Mucosa of descending colon (tissue), 3 donors: ENCODE measurements at places on chromosomes 13 and 19. TPM values are rescaled to one million over a fixed set of nuclear protein-coding genes. Genes with fewer than 3 reads are reported as not detected.

The SYNE4 gene
- total RNA-seq = 3.5 TPM

DNA sequence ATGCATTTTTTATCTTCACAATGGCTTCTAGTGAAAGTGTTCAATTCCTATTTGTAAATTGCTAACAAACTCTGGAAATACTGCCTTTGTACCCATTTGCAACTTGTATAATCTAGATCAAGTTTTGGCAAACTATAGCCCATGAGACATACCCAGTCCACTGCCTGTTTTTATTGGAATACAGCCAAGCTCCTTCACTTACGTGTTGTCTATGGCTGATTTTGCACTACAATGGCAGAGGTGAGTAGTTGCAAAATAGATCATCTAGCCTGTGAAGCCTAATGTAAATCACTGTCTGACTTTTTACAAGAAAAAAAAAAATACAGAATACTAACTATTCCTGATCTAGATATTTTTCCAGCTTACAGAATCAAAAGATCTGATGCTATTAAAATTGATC is 37.1 kb downstream of the DZIP1 start:
- DNase-seq = no peak

The CYP2A6 gene
- total RNA-seq = 0.61 TPM

- no peak for DNase-seq
These were observed 158.7 kb upstream of the GPR12 start for GRCh38 chr13:26919311-26919710.

GRCh38 chr13:52670726-52671125 is 18.1 kb downstream of the SUGT1 start:
- DNase-seq = no peak

- DNase-seq = no peak
These were observed 1.4 kb downstream of the RAP2A start for GRCh38 chr13:97435323-97435722.

DNA sequence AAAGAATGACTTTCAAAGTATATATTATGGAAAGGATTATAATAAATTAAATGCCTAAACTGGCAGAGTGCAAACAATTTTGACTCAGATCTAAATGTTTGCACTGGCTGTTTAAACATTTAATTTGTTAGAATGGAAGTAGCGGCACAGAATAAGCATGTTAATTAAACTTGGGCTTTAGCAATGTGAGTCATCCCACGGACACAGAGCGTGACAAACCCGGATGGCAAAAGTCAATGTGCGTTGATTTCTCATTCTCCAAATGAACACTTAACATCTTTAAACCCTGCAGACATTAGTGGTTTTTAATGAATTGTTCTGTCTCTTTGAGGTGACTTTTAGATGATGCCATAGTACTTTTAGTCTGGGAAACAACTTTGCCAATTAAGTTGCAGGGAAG is 38.4 kb downstream of the PCDH8 start:
- DNase-seq = no peak

The RASGRP4 gene
- total RNA-seq = 2.3 TPM

DNA sequence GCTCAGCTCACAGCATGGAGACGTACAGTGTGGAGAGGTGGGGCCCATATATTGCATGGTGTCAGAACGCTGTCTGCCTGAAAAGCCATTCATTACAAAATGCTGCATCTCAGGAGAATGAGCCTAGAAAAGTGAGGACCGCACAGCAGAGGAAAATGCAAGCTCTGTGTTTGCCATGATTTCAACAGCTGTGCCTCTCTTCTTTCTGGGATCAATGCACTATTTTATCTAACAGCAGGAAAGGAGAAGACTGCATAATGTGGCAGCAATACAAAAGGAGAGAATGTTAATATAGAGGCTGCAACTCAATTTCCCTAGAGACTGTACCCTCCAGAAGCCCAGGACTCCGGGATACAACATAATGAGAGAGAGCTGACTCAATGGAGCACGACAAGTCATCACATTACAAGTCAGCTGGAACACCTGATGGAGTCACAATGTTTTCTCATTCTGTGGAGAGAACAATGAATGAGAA is 368.0 kb downstream of the FGF14 start:
- no peak for DNase-seq

The ZNF578 gene
- total RNA-seq = 2.6 TPM

The MZT1 gene
- 7.8 TPM for total RNA-seq

GRCh38 chr13:95479731-95480130 is 72.8 kb upstream of the CLDN10 start:
- no peak for DNase-seq

DNA sequence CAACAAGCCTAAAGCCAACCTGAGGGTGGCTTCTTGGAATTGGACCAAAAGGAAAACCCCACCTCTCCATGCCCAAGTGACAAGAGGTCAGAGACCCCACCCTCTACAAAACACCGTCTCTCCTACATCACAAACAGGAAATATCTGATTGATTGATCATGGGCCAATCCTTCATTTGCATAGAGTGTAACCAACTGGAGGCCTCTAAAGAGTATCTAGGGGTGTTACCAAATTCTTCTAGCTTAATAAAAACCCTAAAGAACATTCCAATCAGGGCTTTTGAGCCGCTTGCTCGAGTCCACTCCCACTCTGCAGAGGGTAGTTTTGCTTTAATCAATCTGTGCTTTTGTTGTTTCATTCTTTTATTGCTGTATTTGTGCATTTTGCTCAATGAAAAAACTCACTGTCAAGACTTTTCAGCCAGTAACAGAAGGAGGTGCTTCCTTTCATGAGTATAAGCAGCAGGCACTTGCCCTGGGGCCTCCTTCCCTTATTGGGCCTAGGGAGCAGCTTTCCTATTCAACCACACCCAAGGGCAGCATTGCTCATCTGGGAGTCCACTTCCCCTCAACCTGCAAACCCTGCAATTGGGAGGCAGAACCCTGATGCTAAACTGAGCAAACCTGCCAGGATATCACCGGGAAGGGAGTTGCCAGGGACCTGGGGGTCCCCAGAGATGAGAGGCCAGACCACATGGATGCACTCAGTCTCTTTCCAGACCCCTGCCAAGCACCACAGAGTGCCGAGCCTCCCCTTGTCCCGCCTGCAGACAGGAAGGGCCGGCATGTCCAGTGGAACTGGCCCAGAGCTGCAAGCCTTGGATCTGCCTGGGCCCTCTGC is 154.3 kb upstream of the VSTM2B start:
- DNase-seq = no peak

DNA sequence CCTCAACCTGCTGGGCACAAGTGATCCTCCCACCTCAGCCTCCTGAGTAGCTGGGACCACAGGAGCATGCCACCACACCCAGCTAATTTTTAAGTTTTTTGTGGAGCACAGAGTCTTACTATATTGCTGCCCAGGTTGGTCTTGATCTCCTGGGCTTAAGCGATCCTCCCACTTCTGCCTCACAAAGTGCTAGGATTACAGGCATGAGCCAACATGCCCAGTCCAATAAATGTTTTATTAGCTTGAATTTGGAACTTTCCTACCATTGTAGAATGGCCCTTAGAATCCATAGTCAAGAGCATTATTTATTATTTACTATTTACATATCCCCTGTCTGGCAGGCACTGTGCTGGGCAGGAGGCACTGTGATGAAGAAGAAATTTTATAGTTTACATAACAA is 39.6 kb upstream of the CLDN10 start:
- no peak for DNase-seq

- DNase-seq = peak; percentile 81
These were observed 14.3 kb downstream of the IER2 start for GRCh38 chr19:13164343-13165161.

The ZNF90 gene
- total RNA-seq = 2.9 TPM

GRCh38 chr19:54156953-54157352 is 2.6 kb downstream of the LENG1 start:
- DNase-seq = no peak

The LRRC8E gene
- 1.5 TPM for total RNA-seq

DNA sequence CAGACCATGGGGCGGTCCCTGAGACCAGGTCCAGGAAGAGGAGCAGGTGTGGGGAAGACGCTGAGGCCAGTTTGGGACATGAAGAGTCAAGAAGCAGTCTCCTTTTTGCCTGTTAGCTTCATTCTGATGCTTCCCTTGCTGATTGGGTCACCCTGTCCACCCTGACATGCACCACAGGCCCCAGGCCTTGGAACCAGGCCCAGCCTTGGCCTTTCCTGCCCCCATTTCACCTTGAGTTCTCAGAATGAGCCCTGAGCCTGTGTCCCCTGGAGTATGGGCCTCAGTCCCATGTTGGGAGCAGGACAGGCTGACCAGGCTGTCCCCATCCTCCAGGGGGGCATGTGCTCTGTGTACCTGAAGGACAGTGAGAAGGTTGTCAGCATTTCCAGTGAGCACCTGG is 4.9 kb upstream of the TIMM50 start:
- DNase-seq = no peak

- no peak for DNase-seq
These were observed 30.4 kb downstream of the ZNF536 start for GRCh38 chr19:30402436-30403202.

GRCh38 chr19:53826876-53827275 is 2.8 kb upstream of the NLRP12 start:
- DNase-seq = no peak

- DNase-seq = no peak
These were observed 1.5 kb downstream of the SIN3B start for GRCh38 chr19:16830679-16831078.

- DNase-seq = no peak
These were observed 249.6 kb downstream of the TSHZ3 start for GRCh38 chr19:31099515-31100205.

DNA sequence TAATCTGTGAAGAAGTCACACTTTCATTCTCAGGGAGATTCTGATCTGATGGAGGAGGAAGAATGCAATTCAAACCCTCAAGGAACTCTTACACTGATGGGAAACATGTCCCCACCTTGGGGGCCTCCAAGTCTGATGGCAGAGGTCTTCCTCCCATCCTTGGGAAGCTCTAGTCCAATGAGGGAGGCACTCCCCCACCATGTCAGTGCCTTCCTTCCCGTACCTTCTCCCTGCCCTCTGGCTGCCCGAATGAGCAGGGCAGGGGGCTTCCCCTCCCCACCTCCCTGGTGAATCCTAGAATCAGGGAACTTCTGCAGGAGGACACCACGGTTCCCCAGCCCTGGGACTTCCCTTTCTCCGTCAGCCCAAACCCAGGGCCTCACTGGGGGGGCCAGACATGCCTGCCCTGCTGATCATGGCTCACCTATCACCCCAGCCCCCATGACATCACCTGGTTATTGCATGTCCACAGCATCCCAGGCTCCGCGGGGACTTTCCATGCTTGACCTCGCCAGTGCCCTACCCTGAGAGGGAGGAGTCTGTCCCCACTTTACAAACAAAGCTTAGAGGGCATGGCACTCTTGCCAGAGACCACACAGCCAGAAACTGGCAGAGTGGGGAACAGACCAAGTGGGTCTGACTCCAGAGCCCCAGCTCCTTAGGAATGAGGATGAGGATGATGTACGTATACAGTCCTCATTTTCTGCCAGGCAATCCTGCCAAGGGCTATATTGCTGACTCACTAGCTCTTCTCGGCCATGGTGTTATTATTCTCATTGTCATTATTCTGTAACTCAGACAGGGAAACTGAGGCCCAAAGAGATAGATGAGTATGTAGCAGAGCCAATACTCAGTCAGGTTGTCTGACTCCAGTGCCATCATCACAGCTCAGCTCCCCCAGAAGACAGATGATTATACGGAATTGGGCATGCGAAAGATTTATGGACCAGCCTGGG is 9.6 kb upstream of the BCL3 start:
- DNase-seq = peak; percentile 81

The SLITRK1 gene
- 0.06 TPM for total RNA-seq

DNA sequence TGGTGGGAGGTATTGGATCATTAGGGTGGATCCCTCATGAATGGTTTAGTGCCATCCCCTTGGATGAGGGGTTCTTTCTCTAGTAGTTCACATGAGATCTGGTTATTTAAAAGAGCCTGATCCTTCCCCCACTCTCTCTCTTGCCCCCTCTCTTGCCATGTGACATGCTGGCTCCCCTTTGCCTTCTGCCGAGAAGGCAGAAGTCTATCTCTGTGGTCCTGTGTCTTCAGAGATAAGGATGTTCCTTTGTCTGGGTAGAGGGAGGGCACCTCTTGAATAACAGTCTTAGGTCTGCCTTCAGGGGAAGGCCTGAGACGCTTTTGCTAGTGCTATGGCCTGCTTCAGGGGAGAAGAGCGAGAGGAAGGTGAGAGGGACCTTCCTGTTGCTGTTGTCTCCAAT is 2.0 kb upstream of the ZDHHC20 start:
- no peak for DNase-seq

The LILRA5 gene
- total RNA-seq = 4.7 TPM

- DNase-seq = no peak
These were observed 6.8 kb upstream of the ZNF765 start for GRCh38 chr19:53388168-53388567.

The ACTN4 gene
- total RNA-seq = 1,014 TPM

- peak; percentile 70 for DNase-seq
These were observed 1395.8 kb downstream of the SLITRK5 start for GRCh38 chr13:89066868-89067466.

The PSG6 gene
- total RNA-seq = not detected

The BRSK1 gene
- total RNA-seq = 1.9 TPM

The WDR87 gene
- total RNA-seq = not detected

GRCh38 chr19:40592170-40592569 is 9.0 kb upstream of the LTBP4 start:
- no peak for DNase-seq

DNA sequence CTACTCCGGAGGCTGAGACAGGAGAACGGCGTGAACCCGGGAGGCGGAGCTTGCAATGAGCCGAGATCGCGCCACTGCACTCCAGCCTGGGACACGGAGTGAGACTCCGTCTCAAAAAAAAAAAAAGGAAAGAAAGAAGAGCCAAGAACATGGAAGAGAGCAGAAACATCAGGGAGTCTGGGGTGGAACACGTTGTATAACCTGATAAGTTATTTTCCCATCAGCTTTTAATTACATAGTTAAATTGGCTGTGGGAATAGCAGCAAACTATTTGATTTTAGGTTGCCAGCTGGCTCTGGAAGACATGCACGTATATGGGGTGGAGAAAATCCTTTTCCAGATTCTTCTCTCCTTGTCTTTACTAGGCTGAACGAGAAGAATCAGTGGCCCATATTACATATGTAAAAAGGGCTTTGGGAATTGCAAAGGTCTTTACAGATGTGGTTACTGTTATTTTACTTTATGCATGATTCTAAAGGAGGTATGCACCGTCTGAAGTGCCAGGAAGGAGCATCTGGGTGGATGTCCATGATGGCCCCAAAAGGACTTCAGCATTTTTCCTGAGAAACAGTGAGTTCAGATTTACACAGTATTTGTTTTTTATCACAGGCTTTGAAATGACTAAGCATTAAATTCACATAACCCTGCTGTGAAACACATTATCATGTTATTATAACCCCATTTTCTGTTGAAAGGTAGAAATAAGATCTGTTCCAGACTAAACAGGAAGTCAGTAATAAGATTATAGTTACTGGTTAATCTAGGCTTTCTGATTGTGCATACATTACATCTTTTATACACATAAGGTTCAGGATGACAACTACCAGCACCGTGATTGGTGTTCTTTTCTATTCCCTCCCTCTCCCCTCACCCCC is 4.6 kb upstream of the NAA16 start:
- DNase-seq = no peak

DNA sequence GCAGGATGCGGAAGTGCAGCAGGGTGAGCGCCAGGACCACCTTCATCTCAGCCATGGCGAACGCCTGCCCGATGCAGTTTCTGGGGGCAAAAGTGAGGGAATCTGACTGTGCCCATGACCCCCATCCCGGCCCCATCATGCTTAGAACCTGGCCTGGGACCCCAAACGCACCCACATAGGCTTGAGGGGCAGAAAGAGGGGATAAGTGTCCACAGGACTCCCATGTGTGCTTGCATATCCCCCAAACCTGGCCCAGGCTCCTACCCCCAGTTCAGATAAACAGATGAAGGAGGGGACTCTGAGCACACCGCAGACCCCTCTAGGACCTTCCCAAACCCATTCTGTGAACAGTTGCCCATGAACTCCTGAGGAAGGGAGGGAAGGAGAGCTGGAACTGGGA is 16.0 kb upstream of the CYP4F2 start:
- DNase-seq = no peak

- DNase-seq = no peak
These were observed 2.1 kb downstream of the RASA3 start for GRCh38 chr13:114130131-114130836.

The SULT2A1 gene
- not detected for total RNA-seq
